ENCODE measurements at places on chromosomes 2 and 18.
A peak's percentile ranks its signal among the peaks of the same experiment; 100 is the strongest.

DNA sequence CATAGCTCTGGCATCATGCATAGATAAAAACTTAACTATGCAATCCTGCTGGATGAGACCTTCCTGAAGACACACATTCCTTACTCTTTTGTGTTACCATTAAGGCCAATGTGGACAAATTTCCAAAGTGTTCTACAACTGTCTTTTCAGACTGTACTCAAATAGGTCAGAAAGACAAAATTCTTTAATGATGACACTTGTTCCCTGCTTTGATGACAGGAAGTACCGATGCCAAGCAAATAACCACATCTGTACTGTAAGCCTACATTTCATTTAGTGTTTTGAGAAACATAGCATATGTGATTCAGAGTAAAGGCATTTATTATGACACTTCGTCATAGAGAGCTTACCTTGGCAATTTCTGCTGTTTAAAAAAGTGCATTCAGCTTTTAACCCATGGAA lies 55.0 kb downstream of the PMAIP1 start:
- ATAC-seq, result peak; percentile 57

GRCh38 chr2:46050489-46050888 lies 246.7 kb upstream of the EPAS1 start:
- no peak for ATAC-seq

DNA sequence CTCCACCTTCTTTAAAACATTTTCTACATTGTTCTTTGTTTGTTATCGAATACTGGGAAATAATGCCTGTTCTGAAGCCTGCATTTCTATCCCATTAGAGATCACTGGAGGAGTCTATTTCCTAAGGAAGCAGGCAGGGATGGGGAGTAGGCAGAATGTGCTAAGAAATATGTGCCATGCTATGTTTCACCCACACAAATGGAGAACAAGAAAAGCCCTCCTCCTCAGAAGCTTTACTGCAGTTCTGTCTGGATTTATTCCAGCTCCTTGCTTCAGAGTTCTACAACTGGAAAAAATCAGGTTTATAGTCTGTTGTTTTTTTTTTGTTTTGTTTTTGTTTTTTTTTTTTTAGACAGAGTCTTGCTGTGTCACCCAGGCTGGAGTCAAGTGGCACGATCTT lies 825.1 kb downstream of the SLC4A3 start:
- ATAC-seq, result no peak

DNA sequence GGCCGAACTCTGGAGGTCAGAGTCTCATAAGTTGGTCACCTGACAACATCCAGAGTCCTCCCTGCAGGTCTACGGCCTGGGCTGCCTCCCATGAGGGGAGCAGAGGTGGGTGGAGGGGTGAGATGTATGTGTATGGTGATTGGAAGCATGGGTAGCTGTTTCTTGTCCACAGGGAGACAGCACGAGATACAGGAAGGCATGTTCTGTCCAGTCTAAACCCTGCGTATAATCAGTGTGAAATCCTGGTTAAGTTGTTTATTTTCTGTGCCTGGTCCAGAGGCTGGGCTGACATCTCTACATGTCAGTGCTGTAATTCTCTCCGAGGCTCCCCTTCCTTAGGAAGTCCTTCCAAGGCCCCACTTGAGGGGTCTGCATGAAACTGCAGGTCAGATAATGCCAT lies 8.9 kb downstream of the TOGARAM2 start:
- no peak for ATAC-seq

DNA sequence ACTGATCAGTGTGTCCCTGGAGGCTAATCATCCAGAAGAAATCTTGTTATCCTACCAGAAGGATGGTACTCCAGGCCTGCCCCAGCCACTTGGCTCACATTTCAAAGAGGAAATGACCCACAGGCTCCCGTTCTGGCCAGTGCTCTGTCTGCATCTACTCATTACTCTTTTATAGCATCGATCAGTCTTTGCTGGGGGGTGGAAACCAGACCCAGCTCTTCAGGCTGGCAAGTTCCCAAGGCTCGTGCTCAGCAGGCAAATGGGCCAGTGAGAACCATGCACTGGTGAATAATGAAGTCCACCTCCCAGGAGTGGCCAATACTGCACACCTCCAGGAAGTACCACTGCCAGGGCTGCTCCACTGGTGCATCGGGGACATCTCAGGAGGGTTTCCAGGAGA lies 38.8 kb downstream of the DNER start:
- no peak for ATAC-seq

- ATAC-seq, result no peak
Observed at GRCh38 chr2:160647967-160648685, 154.5 kb upstream of the RBMS1 start.

- ATAC-seq, result no peak
Observed at GRCh38 chr18:79657342-79657996, 22.1 kb upstream of the CTDP1 start.

- peak; percentile 21 for ATAC-seq
Observed at GRCh38 chr2:190649798-190650390, 1.0 kb downstream of the NAB1 start.

GRCh38 chr2:197359859-197360258 lies 49.3 kb upstream of the ANKRD44 start:
- ATAC-seq, result no peak

GRCh38 chr2:3398857-3399256 lies 19.4 kb downstream of the TRAPPC12 start:
- no peak for ATAC-seq

GRCh38 chr2:239677453-239678185 lies 276.8 kb upstream of the HDAC4 start:
- no peak for ATAC-seq

DNA sequence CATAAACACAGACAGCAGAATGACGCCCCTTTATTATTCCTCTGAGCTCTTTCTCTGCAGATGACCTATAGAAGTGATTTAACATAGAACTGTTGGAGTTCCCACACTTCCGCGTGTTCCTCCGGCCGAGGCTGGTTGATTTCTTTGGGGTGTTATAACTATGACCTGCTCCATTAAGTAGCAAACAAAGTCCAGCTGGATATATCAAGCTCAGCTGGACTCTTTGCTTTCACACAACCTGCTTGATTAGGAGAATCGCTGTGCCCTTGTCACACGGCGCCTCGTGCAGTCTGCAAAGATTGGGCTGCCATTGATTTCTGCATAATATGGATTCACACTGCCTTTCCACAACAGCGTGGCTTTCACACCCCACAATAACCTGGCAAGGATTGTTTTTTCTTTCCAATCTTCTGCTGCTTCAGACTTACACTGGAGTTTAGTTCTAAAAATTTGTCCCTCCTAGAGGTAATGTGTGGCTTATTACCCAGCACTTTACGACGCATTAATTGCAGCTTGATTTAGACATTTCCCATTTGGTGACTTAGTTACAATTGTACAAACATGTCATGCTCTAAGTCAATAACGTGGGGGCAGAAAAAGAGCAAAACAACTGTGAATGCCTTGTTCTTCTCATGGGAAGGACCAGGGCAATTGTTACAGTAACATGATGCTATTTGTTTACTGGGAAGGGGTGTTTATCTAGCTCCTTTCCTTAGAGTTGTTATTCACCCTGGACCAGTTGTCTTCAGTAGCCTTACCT lies 485.7 kb downstream of the TXNL1 start:
- ATAC-seq, result no peak

GRCh38 chr2:23635442-23636340 lies 250.7 kb downstream of the KLHL29 start:
- ATAC-seq, result no peak

DNA sequence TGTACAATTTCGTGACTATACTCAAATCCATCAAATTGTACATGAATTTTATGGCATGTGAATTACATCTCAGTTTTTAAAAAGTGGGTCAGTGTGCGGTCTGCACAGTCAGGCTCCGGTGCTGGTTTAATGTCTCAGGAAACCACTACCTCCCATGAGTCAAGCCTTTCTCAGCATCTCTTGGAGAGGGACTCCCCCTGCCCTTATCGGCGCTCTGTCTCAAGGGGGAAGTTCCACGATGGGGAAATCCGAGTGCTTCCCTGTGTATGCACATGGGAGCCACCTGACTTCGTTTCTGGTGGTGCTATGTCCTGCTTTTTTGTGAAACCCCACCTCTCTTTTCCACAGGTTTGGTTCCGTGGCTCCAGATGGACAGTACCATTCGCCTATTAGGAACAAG lies 72.5 kb downstream of the ACOXL start:
- no peak for ATAC-seq

GRCh38 chr2:130156624-130157004 lies 11.7 kb upstream of the CCDC74B start:
- ATAC-seq, result no peak

- ATAC-seq, result peak; percentile 30
Observed at GRCh38 chr2:160309585-160309984, 109.5 kb upstream of the ITGB6 start.

GRCh38 chr18:50707855-50708469 lies 111.9 kb downstream of the MRO start:
- no peak for ATAC-seq

DNA sequence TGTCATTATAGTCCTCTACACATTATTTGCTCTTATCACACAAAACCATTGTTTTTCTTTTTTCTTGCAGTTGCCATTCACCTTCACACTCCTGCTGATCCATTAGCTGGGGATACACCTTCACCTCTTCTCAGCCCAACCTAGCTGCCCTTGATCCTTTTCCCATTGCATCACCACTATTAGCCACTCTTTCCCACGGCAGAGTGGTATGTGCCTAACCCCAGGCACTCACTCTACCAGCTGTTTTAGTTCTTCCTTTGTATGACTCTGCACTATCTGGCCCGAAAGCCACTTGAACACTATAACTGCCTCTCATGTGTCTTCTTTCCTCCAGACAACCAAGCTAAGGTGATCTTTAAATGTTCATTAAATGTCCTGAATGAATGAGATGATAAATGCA lies 145.4 kb upstream of the PIK3C3 start:
- ATAC-seq, result no peak

- no peak for ATAC-seq
Observed at GRCh38 chr2:44768438-44769236, 172.9 kb upstream of the SIX3 start.

DNA sequence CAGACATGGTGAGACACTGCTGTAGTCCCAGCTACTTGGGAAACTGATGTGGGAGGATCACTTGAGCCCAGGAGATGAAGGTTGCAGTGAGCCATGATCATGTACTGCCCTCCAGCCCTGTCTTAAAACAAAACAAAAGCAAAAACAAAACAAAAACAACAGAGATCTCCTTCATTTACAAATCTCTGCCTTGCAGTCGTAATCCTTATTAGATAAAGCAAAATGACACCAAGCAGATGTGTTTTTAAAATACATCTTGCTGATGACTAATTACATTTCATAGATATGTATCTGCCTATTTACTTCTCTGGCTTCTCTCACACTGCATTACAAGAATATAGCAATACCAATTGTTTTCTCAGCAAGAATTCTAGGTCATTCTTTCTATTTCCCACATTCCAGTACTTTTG lies 22.8 kb downstream of the NFE2L2 start:
- peak; percentile 55 for ATAC-seq

DNA sequence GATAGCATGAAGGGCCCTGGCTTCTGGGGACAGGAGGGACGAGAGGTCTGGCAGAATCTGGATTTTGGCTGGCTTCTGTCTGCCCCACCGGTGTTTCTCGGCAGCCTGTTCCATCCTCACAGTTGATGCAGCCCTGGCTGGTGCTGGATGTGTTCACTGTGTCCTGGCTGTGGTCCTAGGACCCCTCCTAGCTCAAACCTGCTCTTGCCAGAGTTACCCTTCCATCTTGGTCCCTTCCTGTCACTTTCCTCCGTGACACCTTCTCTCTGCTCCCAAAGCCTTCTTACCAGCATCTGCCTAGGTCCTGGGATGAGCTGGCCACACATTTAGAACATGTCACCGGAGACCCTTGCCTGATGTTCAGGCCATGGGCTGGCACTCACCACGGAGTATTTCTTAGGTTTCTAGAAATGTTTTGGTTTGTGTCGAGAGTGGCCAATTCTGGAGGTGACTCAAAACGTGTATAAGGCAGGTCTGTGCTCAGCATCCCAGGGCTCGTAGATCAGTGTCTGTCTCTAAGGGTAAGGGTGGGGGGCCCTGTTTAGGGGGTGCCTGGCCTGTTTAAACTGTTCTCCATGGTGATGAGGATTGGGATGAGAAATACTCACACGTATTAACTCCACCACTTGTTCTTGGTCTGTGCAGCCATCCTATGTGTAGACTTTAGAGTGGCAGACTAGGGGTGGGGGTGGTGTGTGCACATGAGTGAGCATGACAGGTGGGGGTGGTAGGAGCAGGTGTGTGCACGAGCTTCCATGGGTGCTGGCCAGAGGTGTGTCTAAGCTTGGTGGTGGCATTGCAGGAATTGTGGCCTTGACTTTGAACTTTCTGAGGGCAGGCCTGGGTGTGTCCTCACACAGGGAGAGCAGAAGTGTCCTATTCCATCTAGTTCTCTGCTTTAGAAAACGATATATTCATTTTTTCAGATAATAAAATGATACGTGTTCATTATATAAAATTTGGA lies 162.7 kb downstream of the DYSF start:
- ATAC-seq, result no peak

Measured in SK-N-SH treated with all-trans-retinoic acid at 6 μM for 48 hours (cell line).